ENCODE measurements at places on chromosomes 4 and X.

GRCh38 chrX:40009462-40009851 is 88.3 kb downstream of the BCOR start:
- no peak for DNase-seq

GRCh38 chr4:102705391-102705935 is 55.3 kb downstream of the MANBA start:
- DNase-seq: no peak

- DNase-seq: no peak
Measured at GRCh38 chr4:87624698-87625097, 16.4 kb downstream of the DSPP start.

DNA sequence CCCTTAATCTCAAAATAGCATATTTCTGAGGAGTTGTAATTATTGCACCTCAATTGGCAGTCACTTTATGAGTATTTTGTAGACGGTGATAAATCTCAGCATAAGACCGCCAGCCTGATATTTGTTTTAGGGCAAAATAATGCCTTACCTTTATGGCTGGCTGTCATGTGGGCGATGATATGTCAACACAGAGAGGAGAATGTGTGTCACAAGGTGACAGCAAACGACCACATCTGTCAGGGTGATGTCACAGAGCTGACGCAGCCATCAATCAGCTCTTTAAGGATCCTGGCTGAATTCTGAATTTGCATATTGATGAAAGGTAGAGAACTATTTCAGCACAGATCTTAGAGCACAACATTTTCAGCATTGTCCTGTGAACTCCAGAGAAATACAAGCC is 209.7 kb downstream of the CEP135 start:
- no peak for DNase-seq

GRCh38 chrX:149682031-149682430 is 29.8 kb upstream of the MAGEA11 start:
- DNase-seq: no peak

DNA sequence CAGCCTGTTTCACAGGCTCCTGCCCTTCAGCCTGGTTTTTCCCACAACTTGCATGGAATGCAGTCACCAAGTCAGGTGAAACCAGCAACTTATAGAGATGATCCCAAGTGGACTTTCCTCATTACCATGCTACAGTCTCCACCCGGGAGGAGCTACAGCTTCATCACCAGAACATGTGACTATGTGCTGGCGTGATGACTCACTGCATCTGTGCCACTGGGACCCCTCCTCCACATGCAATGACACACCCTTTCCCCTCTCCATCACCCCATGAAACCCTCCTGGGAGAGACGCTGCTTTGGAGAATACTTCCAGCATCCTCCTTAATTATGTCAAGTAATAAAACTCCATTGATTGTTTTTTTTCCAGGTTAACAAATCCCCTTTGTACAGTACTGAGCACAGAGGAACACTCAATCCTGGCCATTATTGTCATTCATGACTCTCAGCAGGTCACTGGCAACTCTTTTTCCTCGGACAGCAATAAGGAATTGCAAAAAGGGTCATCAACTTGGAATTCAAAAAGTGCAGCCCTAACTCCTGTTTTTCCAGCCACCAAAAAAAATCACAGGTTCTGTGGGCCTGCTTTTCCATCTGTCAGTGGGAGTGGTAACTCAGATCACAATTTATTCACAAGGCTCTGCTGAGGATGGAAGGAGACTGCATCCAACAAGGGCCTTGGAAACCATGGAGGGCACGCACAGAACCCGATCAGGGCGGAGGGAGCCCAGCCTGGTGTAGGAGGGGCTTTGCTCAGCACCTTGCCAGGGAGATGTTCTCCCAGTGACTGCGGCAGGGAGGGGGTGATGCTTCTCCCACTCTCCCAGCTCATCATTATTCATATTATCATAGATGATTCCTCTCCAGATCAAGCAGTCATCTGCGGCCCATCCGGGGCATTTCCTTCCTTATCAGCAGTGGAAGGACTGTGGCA is 17.4 kb downstream of the QDPR start:
- DNase-seq: no peak

DNA sequence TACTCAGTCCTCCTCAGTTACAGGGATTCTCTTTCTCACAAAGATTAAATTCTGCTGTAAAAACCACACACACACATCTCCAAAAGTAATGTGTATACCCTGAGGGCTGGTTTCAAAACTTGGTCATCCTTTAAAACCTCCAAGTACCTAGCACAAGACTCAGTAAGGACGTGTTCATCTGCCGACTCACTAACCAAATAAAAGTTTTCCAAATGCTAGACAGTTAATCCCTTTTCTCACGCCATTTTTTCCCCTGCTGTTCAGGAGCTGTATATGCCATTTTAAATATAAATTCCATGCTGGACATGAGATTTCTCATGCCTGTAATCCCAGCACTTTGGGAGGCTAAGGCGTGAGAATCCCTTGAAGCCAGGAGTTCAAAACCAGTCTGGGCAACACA is 3.9 kb upstream of the SAT1 start:
- no peak for DNase-seq

Measured in NCI-H1694 (cell line).